ENCODE measurements at places on chromosomes 1 and 21.

GRCh38 chr1:225980005-225980836 lies 18.9 kb downstream of the SDE2 start:
- no peak for DNase-seq

DNA sequence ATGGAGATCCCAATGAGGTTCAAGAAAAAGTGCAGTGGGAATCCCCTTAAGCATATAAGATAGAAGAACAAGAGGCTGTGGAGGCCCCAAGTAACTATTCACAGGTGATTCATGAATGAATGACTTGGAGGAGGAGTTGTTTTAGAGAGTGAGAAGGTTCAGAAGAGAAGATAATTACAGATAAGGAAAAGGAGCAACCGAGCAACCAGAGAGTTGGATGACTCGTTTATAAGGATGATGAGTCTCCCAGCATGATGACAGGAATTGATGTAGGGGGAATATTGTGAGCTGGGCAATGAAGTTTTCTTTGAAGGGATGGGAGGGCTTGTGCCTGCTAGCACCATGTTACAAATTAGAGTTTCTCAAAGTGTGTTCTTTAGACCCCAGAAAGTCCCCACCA lies 9.8 kb downstream of the C8A start:
- DNase-seq = no peak

DNA sequence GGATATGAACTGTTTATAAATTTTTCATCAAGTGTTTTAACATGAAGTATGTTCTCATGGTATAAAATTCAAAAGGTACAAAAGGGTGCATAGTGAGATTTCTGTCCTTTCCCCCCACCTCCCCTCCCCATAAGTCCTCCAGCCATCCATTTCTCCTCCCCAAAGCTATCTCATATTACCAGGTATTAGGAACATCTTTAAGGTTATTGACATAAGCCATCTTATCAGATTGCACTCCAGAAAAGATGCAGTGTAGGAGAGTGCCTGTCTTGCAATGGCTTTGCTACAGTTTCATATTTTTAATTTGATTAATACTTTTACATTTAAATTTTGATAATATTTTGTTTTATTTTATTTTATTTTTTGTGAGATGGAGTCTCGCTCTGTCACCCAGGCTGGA lies 13.5 kb upstream of the HPCAL4 start:
- no peak for DNase-seq

DNA sequence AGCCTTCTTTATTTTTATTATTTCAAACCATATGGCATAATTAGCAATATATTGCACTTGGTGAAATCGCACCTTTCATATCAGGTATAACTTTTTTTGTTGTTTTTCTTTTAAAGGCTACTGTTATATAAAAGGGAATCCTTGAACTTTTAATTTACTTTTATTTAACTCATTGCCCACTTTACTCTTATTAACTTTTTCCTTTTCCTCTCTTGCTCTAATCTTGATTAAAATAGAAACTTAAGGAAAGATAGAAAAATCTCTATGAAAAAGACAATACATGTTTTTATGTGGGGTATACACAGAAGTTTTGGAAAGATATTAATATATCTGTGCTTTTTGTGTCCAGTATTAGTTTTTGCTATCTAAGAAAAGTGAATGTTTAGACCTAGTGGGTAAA lies 805.8 kb downstream of the USP25 start:
- DNase-seq = peak; percentile 55

DNA sequence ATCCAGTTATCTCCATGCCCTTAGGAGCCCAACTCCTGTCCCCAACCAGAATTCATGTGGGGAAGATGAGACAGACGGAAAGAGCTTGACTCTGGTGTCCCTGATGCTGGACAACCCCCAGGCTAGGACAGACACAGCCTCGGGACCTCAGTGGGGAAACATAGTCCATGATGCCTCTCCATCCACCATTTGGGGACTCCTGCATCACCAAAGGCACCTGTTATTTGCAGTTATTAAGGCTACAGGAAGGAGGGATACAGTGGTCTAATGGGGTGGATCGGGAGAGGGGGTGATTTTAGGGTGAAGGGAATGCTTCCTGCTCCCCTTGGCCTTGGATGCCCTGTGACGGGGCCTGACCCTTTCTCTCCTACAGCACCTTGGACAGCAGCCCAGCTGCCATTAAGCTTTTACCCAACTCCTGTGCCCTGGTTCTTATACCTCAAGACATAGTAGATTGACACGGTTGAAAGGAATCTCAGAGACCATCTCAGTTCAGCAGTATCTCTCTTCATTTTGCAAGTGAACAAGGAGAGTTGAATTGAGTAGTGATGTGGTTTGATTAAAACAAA lies 111.6 kb downstream of the MATN1 start:
- DNase-seq = no peak

- DNase-seq = no peak
Observed at GRCh38 chr1:160398823-160399222, 1.5 kb upstream of the VANGL2 start.

GRCh38 chr21:33305938-33306337 lies 18.8 kb upstream of the IFNAR1 start:
- no peak for DNase-seq

- no peak for DNase-seq
Observed at GRCh38 chr21:46119144-46119636, 21.3 kb downstream of the COL6A2 start.

GRCh38 chr1:145788580-145788979 lies 35.3 kb downstream of the RNF115 start:
- DNase-seq = no peak

GRCh38 chr1:54371942-54372275 lies 34.3 kb downstream of the SSBP3 start:
- DNase-seq = no peak

- no peak for DNase-seq
Observed at GRCh38 chr1:207645635-207646081, 725 bp downstream of the CR1L start.

DNA sequence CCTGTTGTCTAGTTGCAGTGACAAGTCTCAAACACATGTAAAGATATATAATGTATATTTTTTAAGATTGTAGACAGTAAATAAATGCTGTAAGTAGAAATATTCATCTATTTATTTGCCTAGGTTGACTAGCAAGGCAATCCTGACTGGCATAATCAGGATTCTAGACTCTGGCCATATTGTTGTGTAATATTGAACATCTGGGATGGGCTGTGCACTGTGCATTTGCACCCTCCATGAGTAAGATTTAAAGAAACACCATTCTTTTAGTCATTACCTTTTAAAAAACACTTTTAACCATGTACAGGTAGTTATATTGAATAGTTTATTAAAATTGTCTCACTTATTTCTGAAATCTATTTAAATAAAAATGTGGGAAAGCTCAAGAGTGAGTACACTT lies 32.4 kb downstream of the RASAL2 start:
- no peak for DNase-seq

DNA sequence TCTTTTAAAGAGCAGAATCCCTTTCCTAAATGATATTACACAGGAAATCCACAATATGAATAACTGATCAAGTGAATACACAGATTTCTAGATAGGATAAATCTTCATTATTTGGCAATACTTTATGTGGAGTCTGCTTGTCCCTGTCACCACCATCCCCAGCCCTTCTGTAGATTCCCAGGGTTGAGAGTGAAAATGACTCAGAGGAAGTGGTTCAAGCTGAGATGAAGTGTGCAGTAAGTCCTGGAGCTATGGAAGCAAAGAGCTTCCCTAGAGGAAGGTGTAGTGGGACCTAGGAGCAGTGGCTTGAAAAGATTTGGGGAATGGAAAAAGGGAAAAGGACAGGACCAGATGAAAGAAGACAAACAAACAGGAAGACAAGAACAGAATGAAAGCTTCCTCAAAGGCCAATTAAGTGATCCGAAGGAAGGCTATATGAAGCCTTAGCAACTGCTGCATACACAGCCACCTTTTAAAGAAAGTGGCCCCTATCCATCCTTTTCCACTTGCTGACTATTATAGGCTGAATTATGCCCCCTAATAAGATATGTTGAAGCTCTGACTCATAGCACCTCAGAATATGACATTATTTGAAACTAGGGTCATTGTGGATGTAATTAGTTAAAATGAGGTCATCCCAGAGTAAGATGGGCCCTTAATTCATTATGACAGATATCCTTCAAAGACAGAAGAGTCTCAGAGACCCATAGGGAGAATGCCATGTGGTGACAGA lies 96.5 kb upstream of the CAMK1G start:
- DNase-seq = no peak

- DNase-seq = no peak
Observed at GRCh38 chr21:42286416-42286815, 28.8 kb downstream of the TFF3 start.

DNA sequence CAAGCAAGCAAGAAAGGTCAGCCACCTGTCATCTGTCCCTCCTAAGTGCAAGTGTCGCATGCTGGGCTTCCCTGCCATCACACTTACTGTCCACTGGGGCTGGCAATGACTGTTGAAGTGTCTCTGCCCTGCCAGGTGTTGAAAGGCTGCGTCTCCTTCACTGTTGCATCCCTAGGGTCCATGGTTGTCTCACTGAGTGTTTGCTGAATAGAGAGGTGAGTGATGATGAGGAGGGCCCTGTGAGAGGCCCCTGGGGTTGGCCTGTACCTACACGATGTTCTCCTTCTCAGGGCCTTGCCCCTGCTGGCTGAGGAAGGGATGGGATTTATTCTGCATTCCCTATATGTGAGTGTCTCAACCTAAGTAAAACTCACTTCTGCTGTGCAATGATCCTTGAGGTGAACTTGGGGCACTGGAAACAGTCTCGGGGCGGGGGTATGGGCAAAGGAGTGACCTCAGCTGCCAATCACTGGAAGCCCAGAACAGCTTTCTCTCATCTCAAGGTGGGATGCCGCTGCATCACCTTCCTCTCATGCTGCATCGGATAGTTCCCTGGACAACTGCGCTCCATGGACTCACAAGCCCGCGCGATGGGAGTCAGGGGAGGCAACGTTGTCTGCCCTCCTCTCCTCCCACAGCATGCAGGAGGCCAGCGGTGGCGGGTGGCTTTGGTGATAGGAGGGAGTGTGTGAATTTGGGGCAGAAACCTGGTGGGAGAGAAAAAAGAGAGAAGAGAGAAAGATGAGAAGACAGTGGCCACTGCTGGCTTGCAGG lies 35.8 kb upstream of the SOX13 start:
- no peak for DNase-seq

DNA sequence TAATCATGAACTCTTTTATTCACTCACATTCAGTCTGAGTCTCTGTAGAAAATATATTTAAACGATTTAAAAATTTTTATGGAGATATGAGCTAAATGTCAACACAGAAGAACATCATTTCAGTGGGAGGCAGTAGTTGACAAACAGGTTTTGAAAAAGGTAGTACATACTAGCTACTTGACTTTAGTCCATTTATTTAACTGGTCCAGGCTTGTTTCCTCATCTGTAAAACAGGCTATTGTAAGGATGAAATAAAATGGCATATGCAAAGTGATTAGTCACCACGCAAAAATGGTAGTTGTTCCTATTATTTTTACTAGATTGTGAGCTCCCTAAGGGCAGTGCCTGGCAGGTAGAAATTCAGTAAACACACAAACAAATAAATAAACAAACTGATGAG lies 75.2 kb downstream of the NTPCR start:
- no peak for DNase-seq

DNA sequence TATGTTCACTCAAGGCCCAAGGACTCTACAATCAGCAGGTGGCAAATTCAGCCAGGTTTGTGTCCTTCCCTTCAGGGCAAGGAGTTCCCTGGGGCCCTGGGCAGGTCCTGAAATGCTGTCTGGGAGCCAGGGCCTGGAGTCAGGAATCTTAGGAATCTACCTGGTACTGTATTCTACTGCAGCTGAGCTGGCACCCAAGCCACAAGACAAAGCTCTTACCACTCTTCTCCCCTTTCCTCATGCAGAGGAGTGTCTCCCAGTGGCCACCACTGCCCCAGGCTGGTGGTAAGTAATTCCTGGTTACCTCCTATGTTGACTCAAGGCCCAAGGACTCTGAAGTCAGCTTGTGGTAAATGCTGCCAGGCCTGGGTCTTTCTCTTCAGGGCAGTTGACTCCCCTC lies 153.4 kb downstream of the NRIP1 start:
- DNase-seq = no peak

GRCh38 chr21:27796106-27796505 lies 829.2 kb upstream of the ADAMTS5 start:
- no peak for DNase-seq

- DNase-seq = no peak
Observed at GRCh38 chr1:51850420-51851223, 27.9 kb downstream of the NRDC start.

DNA sequence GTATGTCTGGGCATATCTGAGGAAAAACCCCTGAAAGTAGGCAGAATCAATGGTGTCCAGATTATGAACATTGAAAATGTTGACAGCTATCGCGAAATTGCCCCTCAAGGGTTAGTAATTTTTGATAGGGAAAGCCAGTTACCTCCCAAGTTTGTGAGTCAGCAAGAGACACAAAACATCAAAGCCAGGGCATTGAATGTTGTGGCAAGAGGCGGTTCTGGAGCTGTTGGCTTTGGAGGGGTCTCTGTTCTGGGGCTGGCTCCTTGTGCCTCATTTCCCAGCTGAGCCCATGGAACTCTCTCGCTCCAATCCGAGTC lies 10.6 kb upstream of the S100A11 start:
- no peak for DNase-seq
